NCI-H1436 treated with DMSO at 0.1 percent for 48 hours (cell line): ENCODE measurements at places on chromosomes 5 and 9.

GRCh38 chr5:44809956-44810420, 1.2 kb downstream of the MRPS30 start:
- no peak for DNase-seq

DNA sequence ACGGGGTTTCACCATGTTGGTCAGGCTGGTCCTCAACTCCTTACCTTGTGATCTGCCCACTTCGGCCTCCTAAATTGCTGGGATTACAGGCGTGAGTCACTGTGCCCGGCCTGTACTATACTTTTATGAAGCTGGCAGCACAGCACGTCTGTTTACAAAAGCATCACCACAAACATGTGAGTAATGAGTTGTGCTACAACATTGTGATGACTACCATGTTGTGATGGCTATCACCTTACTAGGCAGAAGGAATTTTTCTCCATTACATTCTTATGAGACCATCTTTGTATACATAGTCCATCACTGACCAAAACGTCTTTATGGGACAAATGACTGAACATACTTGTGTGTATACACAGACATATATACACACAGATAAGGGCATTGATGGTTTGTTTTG, 1019.0 kb downstream of the CDH18 start:
- no peak for DNase-seq

DNA sequence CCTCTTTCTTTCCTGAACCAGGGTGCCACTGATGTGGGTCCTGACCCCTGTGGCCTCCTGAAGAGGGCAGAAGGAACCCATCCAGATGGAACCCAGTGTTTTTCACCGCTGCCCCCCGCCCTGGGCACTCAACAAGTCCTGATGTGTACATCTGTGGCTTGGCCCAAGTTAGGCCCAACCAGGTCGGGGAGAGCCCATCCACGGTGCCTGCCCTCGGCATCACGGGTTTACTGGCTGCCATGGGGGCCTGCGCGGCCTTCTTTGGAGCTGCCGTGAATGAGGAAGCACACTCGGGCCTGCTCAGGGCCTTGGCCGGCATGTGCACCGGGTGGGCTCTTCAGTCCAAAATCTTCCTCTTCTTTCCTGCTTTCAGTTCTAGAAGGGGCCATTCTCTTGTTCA, 5.8 kb downstream of the ECSCR start:
- no peak for DNase-seq

DNA sequence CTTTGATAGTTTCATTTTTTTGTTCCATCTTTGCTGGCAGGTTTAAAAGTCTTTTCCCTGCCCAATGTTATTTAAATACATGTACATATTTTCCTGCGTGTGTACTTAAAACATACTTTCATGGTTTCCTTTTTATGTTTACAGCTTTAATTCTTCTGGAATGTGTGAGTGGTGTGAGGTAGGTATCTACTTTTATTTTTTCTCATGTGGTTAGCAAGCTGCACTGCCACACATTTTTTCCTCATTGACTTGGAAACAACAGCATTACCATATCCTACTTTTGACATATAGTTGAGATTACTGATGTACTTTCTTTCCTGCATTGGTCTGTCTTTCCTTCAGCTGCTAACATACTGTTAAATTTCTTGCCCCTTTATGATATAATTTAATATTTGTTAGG, 51.4 kb upstream of the COL15A1 start:
- DNase-seq, result no peak

DNA sequence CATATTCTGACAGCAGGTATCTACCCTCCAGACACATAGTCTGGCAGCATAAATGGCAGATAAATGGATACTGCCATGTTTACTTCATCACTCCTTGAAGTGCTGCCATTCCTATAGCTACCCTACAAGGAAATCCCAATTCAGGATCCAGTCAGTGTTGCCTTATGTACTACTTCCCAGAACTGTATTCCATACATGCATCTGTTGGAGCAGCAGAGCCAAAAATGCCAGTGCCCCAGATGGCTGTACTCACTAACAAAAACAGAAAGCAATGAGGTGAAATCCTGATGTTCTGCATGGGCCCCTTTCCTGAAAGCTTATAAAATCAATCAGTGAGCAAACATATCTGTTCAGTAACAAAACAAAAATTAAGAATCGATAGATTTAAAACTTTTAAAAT, 490.0 kb upstream of the COX7C start:
- DNase-seq, result no peak

GRCh38 chr5:122107016-122107415, 22.3 kb upstream of the ZNF474 start:
- DNase-seq, result no peak

DNA sequence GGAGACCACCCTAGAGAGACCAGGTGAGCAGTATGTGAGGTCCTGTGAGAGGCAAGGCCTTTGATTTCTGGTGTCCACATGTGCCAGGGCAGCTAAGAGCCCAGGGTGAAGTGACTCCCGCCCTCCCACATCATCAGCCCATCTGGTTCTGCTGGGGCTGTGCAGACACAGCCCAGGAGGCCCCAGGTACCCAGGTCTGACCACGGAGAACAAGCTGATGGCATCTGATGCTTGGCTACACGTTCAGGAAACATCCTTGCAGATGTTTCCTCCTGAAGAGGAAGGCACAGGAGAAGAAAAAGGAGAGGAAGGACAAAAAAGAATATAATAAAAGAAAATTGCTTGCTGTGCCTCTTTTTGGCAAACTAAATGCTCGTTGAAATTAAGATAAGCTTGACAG, 225.8 kb downstream of the PAX5 start:
- no peak for DNase-seq

GRCh38 chr5:65391591-65391990, 90.1 kb downstream of the ADAMTS6 start:
- no peak for DNase-seq

DNA sequence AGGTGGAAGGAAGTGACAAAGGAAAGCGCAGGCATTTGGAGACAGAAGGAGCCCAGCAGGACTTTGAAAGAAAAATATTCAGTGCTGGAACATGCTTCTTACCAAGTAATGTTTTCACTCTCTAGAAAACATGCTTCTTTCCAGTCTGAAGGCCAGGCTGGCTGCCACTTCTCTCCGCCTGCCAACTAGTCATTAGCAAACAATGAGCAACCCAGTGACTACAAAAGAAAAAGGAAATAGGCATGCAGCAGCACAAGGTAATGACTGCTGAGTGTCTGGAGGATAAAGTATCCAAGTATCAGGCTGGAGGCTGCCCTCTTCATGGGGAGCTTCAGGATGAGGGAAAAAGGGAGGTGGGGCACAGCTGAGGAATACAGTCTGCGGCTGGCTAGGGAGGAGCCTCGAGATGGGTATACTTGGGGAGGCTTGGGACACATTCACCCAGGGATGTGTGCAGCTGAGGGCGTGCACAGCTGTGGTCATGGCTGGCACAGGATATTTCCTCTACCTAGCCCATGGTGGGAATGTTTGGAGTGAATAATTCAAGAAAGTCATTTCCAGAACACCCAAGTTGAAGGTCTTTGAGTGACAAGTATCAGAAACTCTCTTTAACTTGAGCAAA, 161.5 kb upstream of the KIF2A start:
- no peak for DNase-seq

DNA sequence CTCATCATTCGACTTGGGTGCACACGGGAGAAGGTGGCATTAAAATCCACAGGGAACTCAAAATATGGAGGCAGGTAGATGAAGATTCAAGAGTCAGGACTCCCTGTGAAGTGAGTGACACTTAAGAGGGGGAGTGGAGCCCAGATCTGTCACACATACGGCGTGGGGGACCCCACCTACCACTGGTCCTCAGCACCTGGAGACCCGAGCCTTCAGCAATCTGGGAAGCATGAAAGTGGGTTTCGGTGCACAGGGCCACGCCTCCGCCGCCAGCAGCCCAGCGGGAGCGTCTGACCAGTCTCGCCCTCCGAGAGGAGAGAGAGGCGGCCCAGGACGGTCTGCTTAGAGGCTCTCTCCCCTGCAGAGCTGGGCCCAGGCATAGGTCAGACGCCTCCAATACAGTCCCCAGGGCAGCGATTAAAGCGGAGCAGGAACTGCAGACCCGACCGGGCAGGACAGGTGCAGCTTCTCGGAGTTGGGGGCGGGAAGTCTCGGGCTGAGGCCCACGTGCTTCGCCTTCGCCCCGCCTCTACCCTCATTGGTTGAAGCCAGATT, 639 bp upstream of the SLC2A8 start:
- DNase-seq, result no peak

- DNase-seq, result no peak
These were observed 752 bp downstream of the CCNJL start for GRCh38 chr5:160311491-160312133.

GRCh38 chr5:149782018-149782894, 52.1 kb downstream of the PPARGC1B start:
- DNase-seq, result no peak

DNA sequence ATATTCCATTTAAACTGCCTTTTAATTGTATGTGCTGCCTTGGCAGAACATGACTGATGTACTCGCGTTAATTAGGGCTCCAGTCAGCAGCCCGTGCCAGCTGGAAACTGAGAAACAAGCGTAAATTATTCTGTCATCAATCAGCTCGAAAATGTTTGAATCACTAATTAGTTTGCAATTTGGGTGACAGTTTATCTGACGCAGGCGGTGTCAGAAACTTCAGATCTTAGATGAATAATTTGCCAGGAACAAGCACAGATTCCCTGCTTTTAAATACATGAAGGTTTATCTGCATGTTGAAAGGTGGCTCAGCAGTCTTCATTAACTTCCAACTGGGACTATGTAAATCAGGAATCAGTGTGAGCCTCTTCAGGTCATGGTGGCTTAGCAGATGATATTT, 176.0 kb upstream of the TLE4 start:
- peak; percentile 51 for DNase-seq

DNA sequence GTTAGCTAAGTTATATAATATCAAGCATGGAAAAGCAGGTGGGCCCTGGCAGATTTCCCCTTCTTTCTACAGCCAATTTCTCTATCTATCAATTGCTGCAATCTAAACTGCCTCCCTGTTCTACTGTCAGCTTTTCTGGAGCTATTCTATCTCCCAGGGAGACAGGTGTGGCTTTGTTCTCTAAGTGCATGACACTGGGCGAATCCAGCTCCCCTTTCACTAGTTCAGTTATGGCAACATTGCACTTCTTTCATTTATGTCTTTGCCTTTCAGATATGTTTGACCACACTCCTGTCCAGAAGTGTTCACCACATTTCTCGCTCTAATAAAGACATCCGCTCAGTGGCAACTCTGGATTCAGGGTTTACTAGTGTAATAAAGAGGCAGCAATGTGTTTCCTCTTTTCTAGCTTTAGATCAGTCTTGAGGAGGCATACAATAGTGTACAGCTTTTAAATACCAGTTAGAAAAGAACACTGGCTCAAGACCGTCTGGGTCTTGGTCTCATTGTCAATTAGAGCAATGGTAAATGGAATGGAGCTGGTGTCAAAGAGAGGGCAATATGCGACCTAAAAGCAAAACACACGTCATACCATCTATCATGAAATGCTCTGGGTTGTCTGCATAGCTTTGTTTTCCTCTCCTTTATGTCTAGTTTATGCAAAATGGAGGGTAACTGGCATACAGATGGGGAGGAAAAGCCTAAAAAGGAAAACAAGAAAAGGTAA, 197.0 kb downstream of the SLF1 start:
- no peak for DNase-seq

- no peak for DNase-seq
These were observed 13.6 kb upstream of the CEP72 start for GRCh38 chr5:598564-598890.

GRCh38 chr5:24059006-24059405, 551.6 kb downstream of the PRDM9 start:
- DNase-seq, result no peak

GRCh38 chr5:150507474-150508276, at the start of gene NDST1:
TSS of gene NDST1 (plus strand) at chr5:150508131. CDS start at chr5:150521255, 13,124 bp downstream.
- DNase-seq, result no peak
